ENCODE measurements at places on chromosomes 1 and 21.
A peak's percentile ranks its signal among the peaks of the same experiment; 100 is the strongest.

DNA sequence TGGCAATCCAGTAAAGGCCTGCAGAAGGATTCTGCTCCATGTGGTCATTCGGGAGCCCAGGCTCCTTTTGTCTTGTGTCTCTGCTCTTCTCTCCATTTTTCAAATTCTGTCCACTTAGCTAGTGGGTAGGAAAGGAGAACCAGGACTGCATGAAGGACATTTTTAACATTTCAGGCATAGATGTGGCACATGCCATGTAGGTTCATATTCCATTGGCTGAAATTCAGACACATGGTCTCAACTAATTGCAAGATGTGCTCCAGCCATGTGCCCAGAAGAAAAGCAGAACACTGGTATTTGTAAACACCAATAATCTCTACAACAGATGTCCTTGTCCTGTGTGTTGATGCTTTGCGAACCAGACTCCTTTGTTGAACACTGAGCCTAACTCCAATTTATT is 85.2 kb upstream of the WLS start:
- DNase-seq: no peak

DNA sequence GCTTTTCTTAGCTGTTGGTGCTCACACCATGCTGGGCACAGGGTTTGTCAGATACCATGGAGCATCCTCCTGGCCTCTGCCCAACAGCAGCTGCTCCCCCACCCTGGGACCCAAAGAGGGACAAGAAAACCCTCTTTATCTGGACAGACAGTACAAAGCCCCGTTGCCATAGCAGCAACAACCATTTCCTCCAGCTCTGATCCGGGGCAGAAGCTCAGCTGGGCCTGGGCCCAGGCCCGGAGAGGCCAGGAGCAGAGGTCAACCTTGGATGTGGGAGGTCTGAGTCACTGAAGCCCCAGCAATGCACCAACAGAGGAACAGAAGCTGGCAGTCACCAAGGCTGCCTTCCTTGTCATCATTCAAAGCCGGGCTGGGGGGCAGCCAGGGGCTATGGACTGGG is 228.4 kb upstream of the POU3F1 start:
- DNase-seq: no peak

DNA sequence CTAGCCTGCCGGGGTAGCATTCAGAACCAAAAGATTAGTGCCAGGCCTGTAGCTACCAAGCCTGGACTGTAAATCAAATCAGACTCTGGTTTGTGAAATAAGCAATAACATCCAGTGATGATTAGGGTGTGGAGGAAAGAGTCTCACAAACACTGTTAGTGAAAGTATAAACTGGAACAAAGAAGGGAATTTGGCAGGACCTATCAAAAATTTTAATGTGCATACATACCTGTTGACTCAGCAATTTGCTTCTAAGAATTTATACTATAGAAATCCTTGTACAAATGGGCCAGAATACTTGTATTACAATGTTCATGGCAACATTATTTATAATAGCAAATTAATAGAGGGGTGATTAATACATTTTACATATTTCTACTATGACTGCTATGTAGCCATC is 109.8 kb upstream of the WARS2 start:
- no peak for DNase-seq

DNA sequence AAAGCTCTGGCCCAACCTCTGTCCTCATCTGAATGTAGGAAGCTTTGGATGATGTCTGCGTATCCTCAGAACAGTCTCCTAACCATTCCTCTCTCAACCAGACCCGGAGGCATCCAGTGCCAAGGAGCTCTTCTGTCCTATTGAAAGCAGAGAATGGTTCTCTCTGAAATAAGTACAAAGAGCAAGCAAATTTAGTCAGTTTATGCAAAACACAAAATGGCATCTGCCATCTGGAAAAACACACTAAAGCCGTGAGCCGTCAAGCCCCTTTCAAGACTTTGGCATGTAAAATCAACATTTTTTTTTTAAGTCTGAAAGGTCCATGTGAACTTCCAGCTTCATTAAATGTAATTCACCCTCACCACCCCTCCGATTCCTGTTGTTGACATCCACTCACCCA is 21.7 kb upstream of the PROX1 start:
- peak; percentile 36 for DNase-seq

DNA sequence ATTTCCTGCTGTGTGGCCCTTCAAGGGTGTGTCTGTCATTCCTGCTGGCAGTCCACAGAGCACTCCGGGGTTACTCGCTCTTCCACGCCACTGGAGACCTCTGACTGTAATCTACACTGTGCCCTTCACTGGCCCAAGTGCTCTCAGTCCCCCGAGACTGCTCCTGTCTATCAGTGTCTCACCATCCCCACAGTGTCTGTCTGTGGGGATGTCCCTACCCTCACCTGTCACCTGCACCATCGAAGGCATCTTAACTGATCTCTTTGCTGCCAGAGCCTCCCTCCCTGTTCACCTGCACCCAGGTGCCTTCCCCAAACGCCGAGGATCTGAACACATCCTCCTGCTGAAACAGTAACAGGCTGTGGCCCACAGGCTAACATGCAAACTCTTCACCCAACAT is 136.7 kb downstream of the MATN1 start:
- DNase-seq: no peak

- DNase-seq: no peak
Measured at GRCh38 chr1:201074018-201074417, 38.2 kb downstream of the CACNA1S start.

- DNase-seq: no peak
Measured at GRCh38 chr1:3366126-3367051, 88.1 kb upstream of the ARHGEF16 start.

- DNase-seq: no peak
Measured at GRCh38 chr21:34091607-34092006, 18.2 kb downstream of the MRPS6 start.

- no peak for DNase-seq
Measured at GRCh38 chr1:87449348-87449963, 120.8 kb downstream of the LMO4 start.

- DNase-seq: no peak
Measured at GRCh38 chr1:80444171-80444570, 1356.6 kb upstream of the ADGRL2 start.

DNA sequence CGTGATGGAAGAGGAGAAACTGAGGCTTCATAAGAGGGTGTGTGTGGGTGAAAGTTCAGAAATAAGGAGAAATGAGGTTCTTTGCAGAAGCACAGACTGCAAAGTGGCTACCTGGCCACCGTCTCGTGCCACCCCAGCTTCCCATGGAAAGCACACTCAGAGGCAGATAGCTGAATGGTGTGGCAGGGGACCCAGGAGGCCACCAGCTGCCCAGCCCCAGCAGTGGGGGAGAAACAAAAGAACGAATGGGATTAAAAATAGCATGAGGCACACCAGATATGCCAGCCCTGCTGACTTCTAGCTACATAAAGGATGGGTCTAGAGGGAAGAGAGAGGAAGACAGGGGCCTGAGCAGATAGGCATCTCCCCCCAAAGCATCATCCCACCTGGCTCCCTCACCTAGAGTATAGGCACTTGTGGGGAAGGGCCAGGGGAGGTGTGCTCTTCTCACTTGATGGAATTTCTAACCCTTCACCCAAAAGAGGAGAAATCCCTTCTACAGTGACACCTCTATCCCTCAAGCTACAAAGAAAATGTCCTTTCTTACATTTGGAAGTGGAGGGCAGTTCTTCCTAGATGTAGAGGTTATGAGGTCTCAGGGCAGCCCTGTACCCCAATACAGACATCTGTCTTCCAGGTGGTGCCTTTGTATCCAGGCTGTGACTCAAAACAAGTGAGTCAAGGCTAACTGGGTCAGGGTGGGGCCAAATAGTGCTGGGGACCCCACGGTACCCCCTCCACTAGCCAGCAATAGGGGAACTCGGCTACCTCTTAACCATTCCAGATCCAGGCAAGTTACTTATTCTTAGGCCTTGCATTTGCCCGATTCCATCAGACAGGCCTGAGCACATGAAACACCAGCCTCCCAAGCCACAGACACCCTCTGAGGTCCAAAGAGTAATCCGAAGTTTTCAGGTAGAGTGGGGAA is 3.5 kb downstream of the HDGF start:
- no peak for DNase-seq

- DNase-seq: no peak
Measured at GRCh38 chr1:168088511-168089325, 48.0 kb downstream of the GPR161 start.

- DNase-seq: peak; percentile 66
Measured at GRCh38 chr1:11566042-11566850, 87.3 kb downstream of the DISP3 start.

DNA sequence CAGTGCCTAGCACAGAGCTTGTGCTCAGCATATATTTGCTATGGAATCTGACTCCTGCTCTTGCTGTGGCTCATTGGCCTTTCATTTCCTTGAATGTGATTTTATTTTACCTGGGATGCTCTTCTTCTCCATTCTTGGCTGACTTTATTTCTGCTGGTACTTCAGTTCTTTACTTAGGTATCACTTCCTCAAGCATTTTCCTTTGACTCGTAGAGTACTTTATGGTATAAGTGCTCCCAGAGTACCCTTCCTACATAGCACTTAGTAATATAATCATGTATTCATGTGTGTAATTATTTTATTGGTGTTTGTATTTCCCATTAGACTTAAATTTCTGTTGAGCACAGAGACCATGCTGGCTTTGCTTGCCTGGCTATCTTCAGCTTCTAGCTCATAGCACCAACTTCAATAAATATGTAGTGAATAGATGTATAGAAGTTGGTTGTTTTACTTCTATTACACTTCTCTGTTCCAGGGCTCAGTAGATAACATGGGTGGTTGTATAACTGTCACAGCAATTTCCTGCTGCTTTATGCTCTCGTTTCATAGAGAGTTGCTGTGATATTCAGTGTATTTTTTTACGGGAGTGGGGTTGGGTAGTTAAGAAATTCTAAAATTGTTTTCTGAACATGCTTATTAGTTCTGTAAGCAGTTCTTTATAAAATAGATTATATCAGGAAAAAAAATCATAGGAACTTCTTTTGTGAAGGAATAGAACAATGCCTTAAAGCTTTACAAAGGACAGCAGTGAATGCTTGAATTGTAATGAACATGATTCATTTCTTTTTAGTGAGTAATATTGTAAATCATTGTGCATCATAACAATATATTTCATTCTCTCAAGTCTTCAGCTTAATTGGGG is 112.2 kb downstream of the NEK7 start:
- no peak for DNase-seq

- DNase-seq: peak; percentile 82
Measured at GRCh38 chr1:154760469-154760933, 109.6 kb downstream of the KCNN3 start.

DNA sequence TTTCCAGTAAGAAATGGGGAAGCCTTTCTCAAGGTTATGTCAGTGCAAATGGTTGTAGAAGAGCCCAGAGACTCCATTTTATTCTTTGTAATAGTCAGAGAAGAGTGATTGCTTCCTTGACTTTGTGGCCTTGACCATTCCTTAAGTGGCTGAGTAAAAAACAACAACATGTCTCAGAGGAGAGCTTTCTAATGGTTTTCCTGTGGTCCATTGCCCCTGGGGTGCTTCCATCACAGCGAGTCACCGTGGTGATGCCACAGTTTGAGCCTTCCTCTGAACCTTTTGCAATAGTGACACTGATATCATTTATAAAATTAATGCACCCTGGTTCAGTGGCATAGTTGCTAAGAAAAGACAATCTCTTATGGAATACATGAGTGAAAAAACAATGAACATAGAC is 38.6 kb downstream of the PAPPA2 start:
- DNase-seq: no peak

- DNase-seq: no peak
Measured at GRCh38 chr1:43134068-43134467, 38.0 kb downstream of the EBNA1BP2 start.

- no peak for DNase-seq
Measured at GRCh38 chr1:24905355-24905978, 24.6 kb downstream of the RUNX3 start.

GRCh38 chr1:171969226-171969625 is 127.9 kb downstream of the DNM3 start:
- no peak for DNase-seq

DNA sequence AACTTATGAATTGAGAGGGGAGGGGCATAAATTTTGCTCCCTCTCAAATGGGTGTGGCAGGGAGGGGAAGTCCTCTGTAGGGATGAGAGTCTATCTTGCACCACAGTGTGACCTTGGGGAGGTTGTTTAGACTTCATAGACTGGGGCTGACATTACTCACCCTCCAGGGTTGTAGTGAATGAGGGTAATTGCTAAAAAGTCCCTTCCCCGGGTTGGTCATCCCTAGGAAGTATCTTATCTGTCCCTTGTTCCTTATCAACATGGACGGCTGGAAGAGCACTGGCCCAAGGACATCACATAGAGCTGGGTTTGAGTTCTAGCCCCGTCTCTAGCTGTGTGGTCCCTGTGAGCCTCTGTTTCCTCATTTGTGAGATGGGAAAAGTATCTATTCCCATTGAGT is 52.4 kb upstream of the SLC2A1 start:
- DNase-seq: no peak

GRCh38 chr1:234553240-234554188 is 56.5 kb downstream of the IRF2BP2 start:
- no peak for DNase-seq

DNA sequence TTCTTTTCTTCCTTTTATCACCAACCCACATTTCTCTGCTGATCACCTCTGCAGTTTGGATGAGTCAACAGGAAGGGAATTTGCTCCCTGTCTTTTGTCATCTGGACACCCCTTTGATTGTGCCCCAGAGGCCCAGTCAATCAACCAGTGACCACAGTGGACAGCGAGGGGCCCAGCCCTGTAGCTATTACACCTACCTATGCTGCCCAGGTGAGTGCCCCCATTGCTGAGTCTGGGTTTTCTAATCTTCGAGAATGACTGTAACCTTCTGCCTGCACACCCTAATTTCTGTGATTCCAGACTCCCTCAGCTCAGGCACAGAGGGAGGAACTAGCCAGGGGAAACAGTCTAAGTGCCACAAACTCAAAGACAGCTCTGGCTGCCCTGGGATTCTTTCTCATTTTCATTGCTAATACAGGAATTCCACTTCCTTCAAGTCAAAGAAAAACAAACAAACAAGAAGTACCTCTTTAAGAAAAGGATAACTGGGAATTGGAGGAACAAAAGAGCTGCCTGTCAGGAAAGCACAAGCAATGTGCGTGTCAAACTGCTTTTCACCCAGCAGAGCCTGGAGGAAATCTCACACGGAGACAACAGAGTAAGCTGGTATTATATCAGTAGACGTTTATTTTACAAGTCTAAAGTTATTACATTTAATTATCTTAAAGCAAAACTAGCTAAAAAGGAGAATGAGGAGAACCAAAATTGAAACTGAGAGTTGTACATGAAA is 311.1 kb downstream of the AJAP1 start:
- DNase-seq: no peak

DNA sequence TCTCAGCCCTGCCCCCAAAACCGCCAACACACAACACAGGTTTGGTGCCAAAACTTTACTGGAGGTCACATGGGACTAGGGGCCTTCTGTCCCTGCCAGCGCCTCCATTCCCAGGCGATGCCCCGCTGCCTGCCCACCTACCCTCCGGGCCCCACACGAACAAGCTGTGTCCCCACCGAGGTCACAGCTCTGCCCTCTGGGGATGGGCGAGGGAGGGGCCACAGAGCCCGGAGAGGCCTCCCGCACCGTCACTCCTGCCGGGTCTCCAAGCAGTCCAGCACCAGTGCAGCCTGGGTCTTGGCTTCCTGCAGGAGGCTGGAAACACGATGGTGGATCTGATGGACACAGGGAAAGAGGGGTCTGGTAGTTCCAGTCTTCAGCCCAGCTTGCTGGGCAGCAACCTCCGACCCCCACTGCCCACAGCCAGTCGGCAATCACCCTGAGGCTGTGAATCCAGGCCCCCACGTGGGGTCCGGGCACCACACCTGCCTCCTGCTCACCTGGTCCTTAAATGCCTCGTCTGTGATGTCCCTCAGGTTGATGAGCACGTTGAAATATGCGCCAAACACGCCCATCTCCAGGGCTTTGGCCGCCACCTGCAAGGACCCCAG is 18.5 kb downstream of the FTCD start:
- DNase-seq: no peak
